ENCODE measurements at places on chromosomes 5 and 9.

DNA sequence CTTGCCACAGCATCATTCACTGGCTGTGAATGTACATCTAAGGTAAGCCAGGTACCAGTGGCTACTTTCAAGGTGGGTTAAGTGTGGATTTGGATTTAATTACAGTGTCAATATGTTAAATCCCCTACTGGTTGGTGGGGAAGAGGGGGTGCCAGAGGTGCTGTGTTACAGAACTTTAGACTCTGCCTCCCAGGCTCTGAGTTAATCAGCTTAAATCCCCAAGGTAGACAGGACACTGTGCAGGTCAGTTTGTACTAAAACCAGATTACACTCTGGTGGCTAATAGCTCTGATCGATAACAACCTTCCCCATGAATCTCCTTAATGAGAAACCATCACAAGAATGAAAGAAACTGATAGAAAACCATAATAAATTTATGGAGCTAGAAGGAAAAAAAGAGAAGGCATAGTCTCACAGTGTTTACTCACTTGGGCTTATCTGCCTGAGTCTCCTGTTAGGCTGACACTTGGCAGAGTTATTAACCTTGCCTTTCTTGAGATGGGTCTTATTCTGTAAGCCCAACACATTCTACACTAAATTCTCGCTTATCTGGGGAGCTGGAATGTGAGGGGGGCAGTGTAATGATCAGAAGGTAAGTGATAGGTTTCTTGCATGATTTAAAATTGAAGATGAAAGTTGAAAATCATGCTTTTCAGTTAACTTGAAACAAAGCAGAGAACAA lies 106.8 kb downstream of the LMNB1 start:
- no peak for DNase-seq

GRCh38 chr5:109524555-109524954 lies 114.8 kb upstream of the PJA2 start:
- no peak for DNase-seq

GRCh38 chr5:143886096-143886495 lies 74.1 kb downstream of the HMHB1 start:
- DNase-seq = no peak

DNA sequence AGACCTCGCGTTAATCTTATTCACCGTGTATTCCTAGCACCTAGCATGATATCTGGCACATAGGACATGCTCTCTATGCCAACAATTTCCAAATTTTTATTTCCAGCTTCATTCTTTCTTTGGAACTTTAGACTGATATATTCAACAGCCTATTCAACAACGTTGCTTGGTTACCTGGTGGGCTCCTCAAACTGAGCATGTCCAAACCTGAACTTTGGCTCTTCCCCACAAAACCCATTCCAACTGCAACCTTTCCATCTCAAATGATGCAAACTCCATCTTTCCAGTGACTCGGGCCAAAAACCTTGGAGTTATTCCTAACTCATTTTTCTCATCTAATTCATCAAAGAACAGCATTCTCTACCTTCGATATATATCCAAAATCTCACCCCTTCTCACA lies 525.2 kb downstream of the AGTPBP1 start:
- DNase-seq = no peak

DNA sequence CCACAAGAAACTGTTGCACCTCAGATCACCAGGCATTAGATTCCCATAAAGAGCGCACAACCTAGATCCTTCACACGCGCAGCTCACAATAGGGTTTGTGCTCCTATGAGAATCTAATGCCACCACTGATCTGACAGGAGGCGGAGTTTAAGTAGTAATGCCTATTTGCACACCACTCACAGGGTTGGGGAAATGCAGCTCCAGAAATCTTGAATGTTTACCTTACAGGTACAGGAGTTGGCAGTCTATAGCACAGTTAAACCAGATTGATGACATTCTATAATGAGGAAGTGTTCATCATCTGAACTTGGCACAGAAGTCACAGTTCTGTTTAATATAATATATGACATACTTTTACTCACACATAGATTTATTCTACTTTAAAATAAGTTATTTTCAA lies 732.2 kb upstream of the ZNF608 start:
- DNase-seq = no peak

DNA sequence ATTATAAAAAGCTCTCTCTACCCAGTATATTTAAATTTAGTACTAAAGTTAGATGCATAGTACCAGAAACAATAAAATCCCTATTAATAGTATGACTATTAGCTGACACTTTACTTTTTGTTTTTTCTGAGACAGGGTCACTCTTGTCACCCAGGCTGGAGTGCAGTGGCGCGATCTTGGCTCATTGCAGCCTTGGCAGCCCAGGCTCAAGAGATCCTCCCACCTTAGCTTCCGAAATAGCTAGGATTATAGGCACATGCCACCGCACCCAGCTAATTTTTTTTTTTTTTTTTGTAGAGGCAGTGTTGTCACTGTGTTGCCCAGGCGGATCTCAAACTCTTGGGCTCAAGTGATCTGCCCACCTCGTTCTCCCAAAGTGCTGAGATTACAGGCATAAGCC lies 8.0 kb downstream of the CCNG1 start:
- DNase-seq = no peak

- DNase-seq = peak; percentile 65
Observed at GRCh38 chr5:33701251-33701650, 190.5 kb downstream of the ADAMTS12 start.

DNA sequence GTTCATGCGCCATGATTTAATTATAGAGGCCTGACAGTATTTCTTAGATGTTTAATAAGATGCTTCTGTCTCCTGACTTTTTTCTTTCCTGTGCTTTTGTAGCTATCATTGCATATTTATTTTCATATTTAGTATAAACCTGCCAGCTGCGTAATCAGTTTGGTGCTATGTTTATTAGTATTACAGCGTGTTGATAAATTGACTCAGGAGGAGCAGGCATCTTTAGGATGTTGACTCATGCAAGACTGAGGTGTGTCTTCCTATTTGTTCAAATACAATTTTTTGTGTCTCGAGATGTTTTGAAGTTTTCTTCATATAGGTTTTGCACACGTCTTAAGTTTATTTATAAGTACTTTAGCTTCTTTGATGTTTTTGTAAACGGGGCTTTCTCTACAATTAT lies 35.9 kb upstream of the EXOC3 start:
- no peak for DNase-seq

All from stromal cell of bone marrow (primary cell).